ENCODE measurements at places on chromosomes 2 and 18.

GRCh38 chr2:216202626-216203250 lies 93.6 kb downstream of the XRCC5 start:
- DNase-seq, result no peak

DNA sequence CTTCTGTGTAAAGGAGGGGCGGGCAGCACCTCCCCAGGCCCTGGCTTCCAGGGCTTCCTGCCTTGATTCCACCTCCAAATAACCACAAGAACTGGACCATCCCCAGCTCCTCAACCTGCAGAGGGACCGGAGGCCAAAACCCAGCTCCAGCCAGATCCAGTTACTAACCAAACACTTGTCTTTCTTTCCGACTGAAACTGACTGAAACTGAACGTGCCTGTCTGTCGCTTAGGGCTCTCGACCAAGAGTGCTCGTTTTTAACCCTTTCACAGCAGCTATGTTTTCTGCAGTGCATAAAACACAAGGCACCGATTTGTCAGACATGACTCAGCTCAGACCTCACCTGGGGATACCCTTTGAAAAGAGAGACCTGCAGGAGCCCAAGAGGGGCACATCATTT lies 249.9 kb upstream of the SIX2 start:
- DNase-seq, result no peak

DNA sequence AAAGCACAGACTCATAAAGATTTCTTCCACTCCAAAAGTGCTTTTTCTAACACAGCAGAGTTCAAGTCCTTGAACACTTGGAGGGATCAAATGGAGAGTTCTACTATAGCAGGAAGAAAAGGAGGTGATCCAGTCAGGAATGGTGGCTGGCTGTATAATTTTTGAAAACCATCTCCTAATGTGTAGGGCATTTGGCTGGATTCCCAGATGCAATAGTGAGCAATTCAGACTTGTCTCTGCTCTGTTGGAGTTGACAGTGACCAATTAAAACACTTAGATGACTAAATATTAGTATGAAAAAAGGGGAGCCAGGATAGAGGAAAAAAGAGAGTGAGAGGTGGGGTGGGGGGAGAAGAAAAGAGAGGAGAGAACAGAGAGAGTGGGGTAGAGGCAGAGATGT lies 5.3 kb upstream of the G6PC2 start:
- DNase-seq, result no peak

DNA sequence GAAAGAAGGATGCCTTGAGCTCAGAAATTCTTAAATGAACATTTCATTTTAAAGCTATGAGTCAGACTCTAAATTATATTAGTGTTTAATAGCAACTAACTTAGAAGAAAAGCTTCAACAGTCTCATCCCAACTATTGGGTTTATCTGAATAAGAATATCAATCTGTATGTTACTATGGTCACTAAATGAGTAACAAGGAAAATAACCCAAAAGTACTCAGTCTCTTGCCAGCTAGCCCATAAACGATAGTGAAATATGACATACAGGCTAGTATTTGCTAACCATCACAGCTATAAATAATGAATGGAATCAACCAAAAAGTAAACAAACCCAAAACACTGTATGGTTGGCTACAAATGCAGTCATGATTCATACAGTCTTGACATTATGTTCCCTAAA lies 174.9 kb downstream of the RAB3GAP1 start:
- peak; percentile 18 for DNase-seq

DNA sequence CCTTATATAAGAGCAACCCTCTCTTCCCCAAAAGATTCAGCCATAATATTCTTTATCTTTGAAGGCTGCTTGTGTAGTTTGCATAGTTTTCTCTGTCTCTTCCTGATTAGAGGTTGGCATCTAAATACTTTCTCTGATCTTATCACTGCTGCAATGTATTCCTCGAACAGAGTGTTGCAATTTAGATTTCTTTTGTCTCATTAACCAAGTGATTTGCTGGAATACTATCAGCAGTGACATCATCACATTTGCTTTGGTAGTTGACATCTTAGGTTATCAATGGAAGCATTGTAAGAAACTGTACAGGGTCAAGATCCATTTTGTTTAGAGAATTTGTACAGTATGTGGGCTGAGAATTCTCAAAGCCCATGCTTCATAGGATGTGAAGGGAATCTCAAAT lies 72.0 kb upstream of the NEUROD1 start:
- DNase-seq, result peak; percentile 63

- peak; percentile 32 for DNase-seq
These were observed 84.7 kb upstream of the NEDD4L start for GRCh38 chr18:57959278-57959677.
